ENCODE measurements at places on chromosomes 11 and 22.
A peak's percentile ranks its signal among the peaks of the same experiment; 100 is the strongest.

GRCh38 chr11:96246718-96247552 is 96.1 kb downstream of the MAML2 start:
- no peak for DNase-seq

- no peak for DNase-seq
Measured at GRCh38 chr22:23227380-23227779, 47.1 kb downstream of the BCR start.

GRCh38 chr22:22078329-22078728 is 95.7 kb upstream of the TOP3B start:
- no peak for DNase-seq

DNA sequence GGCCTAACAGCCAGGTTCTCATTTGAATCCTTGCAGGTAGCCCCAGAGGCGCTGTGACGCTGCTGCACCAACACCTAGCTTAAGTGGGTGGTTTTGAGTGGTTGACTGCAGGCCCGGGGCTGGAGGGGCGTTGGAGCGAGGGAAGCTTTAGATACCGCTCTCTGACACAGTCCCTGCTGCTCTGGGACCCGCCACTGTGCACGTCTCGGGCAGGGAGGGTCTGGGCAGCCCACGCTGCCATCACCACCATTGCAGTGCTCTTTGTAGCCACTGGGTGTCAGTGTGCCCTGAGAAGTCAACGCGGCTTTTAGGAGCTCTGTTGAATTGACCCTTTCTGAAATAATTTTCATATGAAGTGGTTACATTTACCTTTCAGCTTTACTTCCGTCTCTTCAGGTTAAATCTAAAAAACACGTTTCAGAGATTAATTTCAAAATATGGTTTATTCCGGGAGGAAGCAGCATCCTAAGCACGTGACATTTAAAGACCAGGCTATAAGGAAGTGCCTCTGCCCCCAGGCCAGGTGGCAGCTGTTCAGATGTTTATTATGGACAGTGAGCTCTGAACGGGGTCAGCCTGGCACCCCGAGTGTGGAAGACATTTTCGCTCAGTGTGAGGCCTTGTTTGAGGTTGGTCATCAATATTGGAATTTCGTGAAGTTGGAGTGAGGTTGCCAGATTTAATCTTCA is 30.9 kb upstream of the PARVB start:
- DNase-seq: peak; percentile 9

DNA sequence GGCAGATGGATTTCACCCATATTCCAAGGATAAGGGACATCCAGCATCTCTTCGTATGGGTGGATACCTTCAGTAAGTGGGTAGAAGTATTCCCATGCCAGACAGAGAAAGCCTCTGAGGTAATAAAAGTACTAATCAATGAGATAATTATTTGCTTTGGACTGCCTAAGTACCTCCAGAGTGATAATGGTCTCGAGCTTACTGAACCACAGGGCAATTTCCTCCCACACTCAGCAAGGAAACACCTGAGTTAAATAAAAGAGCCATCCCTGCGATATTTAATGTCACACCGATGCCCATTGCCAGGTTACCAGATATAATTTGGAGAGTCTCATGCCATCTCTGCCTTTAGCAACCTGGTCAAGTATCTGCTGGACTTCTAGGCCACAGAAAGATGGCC is 70.6 kb upstream of the MPEG1 start:
- DNase-seq: no peak

- DNase-seq: no peak
Measured at GRCh38 chr11:3040881-3041280, 16.3 kb downstream of the CARS1 start.

DNA sequence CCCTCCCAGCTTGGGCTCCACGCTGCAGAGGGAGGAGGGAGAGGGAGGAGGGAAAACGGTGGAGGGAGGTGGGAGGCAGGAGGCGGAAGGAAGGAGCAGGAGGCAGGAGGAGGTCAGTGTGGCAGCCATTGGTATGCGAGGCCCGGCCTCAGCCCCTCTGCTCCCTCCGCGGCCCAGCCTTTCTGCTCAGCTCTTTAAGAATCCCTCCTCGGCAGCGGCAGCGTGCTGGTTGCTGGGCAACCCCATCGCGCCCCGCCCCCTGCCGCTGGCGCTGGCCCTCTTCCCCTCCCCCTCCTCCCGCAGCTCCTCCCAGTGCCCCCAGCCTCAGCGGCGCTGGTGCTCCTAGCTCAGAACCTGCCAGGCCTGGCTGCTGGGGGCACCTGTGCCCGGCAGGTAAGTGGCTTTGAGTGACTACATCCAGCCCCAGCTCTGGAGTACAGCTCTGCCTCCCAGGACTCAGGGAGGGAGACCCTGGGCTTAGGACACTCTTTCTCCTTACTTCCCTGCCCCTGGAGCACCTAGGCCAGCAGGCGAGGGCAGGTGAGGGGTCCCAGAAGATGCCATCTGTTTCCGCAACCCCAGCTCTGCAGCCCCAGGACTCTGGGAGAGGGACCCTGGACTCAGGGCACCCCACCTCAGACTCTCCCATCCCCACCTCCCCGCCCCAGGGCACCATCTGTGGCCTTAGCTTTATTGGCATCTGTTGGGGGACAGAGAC is 7.2 kb upstream of the FLRT1 start:
- no peak for DNase-seq

- DNase-seq: no peak
Measured at GRCh38 chr22:47858773-47859306, 1096.4 kb downstream of the TBC1D22A start.

GRCh38 chr11:113805640-113806039 is 26.0 kb downstream of the CLDN25 start:
- no peak for DNase-seq

DNA sequence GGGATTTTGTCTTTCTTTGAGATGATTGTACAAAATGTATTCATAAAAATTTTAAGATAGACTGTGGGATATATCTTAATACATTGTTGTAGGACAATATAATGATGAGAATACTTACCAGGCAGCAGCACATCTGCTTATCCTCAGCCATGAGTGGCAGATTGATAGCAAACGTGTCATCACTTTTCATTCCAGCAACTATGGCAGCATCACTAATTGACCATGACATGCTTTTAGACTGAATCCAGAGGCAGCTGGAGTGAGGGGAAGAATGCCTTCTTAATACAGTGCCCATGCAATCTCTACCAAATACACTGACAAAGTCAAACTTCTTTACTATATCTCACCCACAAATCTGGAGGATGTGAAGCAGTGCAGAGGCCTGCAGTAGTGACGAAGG is 755.2 kb upstream of the RAG2 start:
- DNase-seq: no peak

DNA sequence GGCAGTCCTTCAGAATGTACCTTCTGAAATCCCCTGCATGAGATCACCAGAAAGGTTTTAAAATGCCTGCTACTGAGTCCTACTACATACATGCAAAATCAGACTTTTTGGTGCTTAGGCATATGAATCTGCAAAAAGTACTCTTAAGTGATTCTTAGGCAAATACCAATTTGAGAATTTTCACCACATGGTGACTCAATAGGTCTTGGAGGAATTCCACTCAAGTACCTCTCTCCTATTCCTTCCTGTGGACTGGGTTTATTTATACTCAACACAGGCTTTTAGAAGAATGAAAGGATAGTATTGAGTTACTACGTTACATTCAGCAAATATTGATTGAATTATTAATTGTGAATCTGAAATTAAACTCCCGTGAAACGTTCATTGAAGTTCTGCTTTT is 223.9 kb downstream of the CNTN5 start:
- no peak for DNase-seq

DNA sequence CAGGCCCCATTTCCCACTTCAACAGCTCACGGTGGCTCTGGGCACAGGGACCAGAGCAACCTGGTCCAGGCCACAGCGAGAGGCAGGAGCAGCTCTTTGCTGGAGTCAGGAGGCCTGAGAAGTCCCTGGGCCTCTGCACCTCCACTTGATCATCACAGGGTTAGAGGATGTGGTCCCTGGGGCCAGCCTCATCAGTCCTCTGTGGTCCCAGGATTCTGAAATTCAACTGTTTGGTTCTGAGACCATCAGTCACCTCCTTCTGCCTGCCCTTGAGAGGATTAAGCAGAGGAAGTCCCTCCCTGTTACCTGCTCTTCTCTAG is 24.9 kb upstream of the CBX7 start:
- no peak for DNase-seq

GRCh38 chr11:9681583-9682372 is 17.9 kb downstream of the SWAP70 start:
- DNase-seq: no peak

DNA sequence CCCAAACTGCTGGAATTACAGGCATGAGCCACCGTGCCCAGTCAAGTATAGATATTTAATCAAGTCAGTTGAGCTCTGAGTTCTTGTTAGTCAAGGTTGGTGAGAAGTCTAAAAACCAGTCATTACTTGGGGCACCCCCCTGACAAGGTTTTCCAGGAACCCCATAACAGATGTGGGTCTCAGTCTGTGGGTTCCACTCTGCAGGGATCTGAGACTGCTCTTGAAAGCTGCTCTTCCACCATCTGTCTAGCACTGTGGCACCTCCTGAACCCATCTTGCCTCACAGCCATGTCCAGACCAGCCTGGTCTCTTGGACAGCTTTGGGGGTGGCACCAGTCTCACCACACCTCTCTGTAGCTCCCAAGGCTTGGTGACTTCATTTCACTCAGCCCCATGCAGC is 44.3 kb upstream of the PLET1 start:
- no peak for DNase-seq

- DNase-seq: no peak
Measured at GRCh38 chr11:10388574-10388973, 66.5 kb upstream of the AMPD3 start.
